ENCODE measurements at places on chromosomes 12 and 14.
A peak's percentile ranks its signal among the peaks of the same experiment; 100 is the strongest.

GRCh38 chr14:101478096-101478495 lies 83.2 kb upstream of the DIO3 start:
- no peak for DNase-seq

- no peak for DNase-seq
Observed at GRCh38 chr12:69844836-69845235, 19.8 kb downstream of the MYRFL start.

DNA sequence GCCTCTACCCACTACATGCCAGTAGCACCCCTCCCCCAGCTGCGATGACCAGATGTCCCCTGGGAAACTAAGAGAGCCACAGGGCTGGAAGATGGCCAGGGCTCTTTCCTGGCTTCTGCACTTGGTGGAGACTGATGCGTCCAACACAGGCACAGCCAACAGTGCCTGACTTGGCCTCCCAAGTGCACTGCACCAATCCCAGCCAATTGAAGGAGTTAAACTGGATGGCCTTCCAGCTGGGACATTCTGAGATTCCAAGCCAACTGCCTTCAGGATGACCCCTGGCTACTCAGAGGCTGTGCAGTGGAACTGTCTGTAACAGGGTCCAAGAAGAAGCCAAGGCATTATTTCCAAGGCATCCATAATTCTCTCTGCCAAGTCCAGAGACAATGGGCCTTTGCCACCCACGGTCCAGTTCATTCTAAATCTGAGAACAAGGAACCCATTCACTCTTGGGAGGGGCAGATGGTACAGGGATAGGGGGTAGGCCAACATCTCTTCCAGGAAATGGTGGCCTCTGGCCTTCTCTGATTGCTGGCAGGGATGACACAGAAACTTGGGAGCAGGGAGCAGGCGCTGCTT lies 35.2 kb downstream of the PRIMA1 start:
- DNase-seq, result no peak

DNA sequence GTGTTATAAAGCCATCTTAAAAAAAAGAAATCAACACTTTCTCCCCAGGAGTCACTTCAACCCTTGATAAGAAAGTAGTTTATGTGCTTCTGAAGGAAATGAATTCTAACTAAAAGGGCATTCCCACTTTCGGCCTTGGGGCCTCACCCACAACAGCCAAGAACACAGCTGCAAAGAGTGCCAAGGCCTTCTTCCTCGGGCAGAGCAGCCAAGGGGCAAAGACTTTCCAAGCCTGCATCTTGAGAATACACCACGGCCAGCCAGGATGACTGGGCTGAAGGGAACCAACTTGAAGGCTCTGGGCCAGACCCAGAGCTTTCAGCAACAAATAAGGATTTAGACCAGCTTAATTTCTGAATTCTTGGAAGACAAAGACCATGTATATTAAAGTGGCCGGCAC lies 60.4 kb upstream of the FOXN3 start:
- DNase-seq, result no peak

DNA sequence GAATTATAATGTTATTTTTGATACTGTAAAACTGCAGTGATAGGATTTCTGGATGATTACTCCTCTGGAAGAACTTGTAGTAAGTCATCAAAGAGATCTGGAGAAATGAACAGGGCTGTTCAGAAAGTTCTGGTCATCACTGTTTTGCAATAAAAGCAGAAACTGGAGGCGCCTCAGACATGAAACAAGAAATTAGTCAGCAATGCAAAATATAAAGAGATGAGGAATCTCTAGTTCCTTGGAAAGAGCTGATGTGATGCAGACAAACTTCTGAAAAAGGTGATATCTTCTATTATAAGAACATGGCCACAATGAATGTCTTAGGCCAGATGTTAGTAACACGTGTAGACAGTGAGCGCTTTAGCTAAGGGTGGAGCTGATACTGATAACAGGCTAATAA lies 9.5 kb downstream of the ACIN1 start:
- DNase-seq, result no peak

GRCh38 chr12:53076461-53076860 lies 2.7 kb downstream of the SPRYD3 start:
- no peak for DNase-seq

DNA sequence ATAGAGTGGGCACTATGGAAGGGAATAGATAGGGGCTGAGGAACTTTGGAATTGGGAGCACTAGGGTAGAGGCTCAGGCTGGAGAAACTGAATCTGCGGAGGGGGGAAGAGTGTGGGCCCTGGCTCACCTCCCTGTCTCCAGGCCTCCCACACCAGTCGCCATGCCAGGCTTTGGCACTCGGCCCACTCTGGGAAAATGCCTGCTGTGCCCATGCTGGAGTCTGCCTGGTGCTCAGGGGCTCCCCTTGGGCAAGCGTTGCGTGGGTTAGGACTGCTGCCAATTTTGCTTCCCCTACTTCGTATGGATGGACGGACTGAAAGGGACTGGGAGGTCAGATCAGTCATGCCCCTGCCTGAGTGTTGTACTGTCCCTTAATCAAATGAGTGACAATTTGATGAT lies 34.6 kb upstream of the CISTR start:
- DNase-seq, result no peak

GRCh38 chr14:61927060-61927459 lies 164.8 kb downstream of the SNAPC1 start:
- DNase-seq, result no peak

DNA sequence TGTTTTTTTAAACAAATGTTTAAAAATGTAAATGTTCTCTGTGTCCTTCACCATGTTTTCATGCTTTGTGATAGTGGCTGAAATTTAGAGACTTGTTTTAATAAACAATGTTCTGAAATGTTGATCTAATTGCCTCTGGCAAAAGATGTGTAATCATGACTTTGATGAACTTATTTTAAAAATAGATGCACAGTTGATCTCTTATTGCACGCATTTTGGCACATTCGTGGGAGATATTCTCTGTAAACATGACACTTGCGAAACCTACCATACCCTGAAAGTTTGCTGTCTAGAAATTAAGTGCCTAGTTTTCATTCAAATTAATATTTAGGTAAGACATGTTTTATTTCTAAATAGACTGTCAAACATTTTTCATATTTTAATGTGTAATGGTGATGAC lies 119.7 kb upstream of the DNM1L start:
- no peak for DNase-seq

- DNase-seq, result no peak
Observed at GRCh38 chr12:26971963-26972362, 33.7 kb downstream of the FGFR1OP2 start.

DNA sequence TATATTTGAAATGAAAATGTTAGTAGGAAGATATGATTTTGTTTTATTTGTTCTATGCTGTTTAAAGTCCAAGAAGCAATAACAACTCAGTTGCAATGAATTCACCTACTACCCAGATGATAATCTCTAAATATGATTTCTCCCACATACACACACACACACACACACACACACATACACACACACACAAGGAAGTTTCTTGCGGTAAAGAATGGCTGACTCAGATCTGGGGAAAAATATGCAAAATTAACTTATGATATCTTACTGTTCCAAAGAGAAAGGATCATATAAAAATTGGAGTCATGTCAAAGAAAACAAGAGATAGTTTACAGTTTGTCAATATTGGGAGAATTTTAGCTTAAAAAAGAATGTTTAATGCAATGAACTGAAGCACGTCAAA lies 456.7 kb downstream of the SLC16A7 start:
- DNase-seq, result no peak

DNA sequence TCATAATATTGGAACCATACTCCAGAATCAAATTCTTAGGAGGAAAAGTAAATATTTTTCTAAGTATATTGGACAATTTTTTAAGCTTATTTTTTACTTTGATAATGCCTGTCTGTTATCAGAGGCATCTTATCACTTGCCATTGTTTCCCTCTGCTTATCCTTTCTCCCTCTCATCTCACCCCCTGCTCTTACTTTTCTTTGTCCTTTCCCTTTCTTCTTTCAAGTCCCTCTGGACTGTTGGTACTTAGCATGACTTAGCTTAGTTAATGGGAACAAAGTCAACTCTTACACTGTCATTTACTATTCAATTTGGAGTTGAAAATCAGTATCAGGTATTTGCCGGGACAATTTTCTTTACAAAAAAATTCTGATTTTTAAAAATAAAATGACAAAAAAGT lies 45.2 kb downstream of the ABCD2 start:
- DNase-seq, result no peak

GRCh38 chr12:75844985-75845384 lies 186.6 kb downstream of the PHLDA1 start:
- DNase-seq, result no peak

DNA sequence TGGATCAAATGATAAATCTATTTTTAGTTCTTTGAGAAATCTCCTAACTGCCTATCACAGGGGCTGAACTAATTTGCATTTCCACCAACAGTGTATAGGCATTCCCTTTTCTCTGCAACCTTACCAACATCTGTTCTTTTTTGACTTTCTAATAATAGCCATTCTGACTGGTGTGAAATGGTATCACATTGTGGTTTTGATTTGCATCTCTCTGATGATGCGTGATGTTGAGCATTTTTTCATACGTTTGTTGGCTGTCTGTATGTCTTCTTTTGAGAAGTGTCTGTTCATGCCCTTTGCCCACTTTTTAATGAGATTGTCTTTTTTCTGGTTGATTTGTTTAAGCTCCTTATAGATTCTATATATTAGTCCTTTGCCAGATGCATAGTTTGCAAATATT lies 67.1 kb downstream of the IFNG-AS1 start:
- no peak for DNase-seq

DNA sequence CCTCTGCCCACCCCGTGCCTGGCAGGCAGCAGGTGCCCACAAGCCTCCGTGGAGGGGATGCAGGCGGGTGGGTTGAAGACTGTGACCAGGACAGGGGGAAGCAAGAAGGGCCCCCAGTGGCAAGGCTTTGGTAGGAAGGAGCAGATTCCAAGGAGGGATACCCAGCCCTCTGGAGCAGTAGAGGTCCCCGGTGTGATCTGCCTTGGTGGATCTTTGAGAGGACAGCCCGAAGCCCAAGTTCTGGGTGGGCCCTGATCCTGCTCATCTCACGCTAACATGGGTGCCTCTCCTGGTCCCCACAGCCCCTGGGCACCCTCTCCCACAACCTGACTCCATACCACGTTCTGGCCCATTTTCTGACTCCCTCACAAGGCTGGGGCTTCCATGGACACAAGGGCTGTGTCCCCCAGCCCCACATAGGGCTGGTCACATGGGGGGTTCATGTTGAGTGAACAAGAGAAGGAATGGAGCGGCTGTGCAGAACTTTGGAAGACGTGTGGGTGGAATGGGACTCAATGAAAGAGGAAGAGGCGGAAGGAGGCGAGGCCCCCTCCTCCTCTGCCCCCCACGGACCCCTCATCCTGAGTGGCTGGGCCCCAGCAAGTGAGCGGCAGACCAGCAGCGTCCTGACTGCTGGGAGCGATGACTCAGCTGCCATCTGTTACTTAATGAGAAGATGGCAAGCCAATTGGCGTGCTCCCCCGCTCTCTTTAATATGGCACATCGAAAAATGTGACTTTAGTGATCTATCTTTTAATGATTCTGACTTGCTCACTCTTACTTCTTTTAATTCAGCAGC lies 77.0 kb upstream of the BCL11B start:
- DNase-seq, result no peak

- peak; percentile 55 for DNase-seq
Observed at GRCh38 chr14:77105145-77105939, 7.3 kb downstream of the CIPC start.

DNA sequence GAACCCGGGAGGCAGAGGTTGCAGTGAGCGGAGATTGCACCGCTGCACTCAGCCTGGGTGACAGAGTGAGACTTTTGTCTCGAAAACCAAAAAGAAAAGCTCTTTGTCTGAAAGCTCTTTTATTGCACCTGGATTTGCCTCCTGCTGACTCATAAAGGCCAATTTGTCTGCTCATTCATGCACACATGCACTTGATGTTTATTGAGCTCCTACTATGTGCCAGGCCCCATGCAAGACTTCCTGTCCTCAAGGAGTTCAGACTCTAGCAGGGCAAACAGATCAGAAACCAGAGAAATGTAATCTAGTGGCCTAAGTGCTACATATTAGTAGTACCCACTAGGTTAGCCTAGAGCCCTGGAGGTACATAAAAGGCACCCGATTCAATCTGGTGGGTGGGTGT lies 16.3 kb upstream of the MLEC start:
- DNase-seq, result no peak

DNA sequence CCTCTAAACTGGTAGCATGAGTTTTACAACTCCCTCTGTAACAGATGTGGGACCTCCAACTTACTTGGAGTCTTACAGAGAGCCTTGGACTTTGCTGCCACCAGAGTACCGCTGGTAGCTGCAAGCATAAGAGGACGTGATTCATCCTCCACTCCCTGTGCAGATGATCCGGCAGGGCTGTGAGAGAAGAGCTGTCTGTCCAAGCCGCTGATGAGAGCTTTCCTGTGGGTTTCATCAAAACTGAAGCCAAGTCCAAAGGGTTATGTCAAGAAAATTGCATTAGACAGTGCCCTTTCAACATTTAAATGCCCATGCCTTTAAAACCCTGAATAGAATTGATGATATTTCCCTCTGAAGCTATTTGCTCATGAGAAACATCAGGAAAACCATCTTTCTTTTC lies 85.8 kb downstream of the LLPH start:
- no peak for DNase-seq

- no peak for DNase-seq
Observed at GRCh38 chr12:78804262-78804661, 60.3 kb upstream of the SYT1 start.

DNA sequence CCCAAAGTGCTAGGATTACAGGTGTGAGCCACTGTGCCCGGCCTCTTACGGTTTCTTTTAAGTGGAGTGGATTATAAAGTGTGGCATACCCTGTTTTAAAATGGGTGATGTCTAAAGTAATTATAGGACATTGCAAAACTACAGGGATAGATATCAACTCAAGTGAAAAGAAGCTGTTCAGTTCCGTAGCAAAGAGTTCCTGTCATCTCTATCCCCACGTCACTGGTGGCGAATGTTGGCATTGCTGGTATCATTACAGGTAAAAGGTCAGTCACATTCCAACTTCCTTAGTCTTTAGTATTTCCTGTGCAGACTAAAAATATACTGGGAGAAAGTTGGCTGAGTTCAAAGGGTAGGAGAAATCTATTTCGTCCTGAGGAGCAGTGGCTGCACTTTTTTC lies 95.6 kb upstream of the SLC38A2 start:
- DNase-seq, result no peak

- no peak for DNase-seq
Observed at GRCh38 chr12:132774646-132775275, 13.1 kb upstream of the ANKLE2 start.

DNA sequence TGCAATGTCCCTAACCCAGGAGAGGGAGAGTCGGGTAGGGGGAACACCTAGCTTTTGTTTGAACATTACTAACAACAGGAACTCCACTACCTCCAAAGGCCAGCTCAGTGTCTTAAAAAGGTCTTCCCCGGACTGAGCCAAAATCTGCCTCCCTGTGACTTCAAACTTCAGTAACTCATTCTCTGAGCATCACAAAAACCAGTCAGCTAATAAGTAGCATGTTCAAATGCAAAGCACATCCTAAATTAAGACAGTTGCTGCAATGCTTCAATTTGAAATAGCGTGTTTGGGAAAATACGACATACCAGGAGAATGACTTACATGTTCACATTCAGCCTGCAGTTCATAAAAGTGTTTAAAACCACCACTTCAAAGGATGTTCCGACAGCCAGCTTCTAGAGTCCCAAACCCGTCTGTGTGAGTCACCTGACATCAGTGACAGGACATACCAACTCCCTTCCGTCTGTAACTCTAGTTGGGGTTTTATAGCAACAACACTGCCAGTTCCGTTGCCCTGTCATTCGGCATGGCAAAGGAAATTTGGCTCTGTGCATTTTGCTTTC lies 13.0 kb downstream of the ZFP36L1 start:
- DNase-seq, result no peak

All from DMS79 treated with DMSO at 0.1 percent for 48 hours (cell line).